ENCODE measurements at places on chromosomes 4 and X.

DNA sequence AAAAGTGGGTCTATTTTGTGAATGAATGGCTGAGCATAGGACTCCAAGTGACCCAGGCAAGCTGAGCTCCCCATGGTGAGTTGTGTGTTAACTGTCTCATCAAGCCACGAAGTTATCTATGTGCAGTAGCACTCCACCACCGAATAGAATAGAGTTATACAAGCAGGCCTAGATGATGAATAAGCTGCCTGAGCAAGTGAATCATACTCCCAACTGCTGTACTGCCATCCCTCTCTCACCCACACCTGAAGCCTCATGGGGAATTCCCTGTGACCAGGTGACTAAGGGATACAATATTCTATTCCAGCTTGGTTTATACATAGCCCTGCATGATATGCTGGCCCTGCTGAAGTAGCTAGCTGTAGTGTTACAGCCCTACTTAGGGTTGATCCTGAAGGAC, 38.7 kb downstream of the KDM5C start:
- DNase-seq: no peak

DNA sequence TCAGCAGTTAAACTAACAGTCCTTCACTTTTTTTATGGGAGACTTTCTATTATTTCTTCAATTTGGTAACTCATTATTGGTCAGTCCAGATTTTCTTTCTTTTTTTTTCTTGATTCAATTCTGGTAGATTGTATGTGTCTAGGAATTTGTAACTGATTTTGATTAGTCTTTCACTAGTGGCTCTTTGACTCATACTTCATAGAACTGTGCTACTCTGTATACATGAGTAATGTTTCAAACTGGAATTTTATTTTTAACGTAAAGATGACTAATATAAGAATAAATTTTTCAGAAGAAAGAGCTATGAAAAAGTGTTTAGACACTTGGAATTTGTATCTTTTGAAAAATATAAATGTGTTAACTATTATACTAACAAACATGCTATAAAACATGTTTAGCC, 813.0 kb downstream of the TRAM1L1 start:
- no peak for DNase-seq

- DNase-seq: no peak
Measured at GRCh38 chr4:3340038-3340699, 47.3 kb downstream of the RGS12 start.

DNA sequence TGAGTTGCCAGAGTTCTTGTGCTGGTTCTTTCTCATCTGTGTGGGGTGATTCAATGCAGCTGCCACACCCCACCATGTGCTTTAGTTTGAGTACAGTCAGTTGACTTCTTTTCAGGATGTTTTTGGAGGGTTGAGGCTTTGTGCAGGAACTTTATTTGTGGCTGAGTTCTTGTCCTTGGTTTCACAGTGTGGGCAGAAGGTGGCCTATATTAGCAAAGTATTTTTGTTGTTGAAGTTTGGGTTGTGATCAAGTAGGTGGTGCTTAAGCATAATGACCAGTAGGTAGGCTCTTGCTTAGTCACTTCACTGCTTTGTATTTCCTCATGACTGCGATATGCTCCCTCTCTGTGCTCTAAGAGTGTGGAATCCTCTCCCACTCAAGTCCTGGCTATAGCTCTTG, 80.3 kb downstream of the ARHGAP24 start:
- DNase-seq: no peak

DNA sequence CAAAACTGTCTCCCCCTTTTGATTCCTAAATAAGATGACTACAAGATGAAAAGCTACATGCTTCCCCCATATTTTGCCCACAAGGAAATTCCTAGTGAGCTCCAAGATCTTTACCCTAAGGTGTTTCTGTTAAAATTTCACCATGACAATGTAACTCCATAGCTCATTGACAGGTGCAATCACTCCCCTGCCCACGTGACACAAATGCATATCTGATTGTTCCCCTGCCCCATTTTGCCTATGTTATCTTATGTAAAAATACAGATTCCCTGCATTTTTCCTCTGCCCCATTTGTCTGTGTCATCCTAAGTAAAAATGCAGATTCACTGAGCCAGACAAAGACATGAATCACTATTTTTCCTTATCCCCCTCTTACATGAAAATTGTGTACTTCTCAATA, 66.7 kb downstream of the GPRASP3 start:
- no peak for DNase-seq

DNA sequence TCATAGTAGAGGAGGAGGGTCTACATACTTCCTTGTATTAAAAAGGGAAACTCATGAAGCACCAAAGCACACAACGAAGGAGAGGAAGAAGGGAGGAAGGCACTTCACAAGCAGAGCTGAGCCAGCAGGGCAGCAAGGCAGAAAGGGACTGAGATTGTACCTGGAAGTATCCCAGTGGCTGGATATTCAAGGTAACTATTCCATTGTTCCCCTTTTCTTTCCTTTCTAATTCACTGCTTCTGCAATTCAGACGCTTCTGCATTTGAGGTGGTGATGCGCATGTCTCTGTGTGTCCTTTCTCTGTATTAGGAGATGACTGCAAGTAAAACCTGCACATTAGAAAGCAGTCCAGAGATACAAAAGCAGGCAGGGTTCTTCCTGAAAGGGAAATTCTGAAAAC, 54.9 kb downstream of the UBQLN2 start:
- no peak for DNase-seq

- no peak for DNase-seq
Measured at GRCh38 chr4:5292101-5292500, 240.8 kb downstream of the STK32B start.

All from stimulated activated CD8-positive, alpha-beta memory T cell treated with anti-CD3 and anti-CD28 coated beads, Interleukin-12 subunit alpha, Interleukin-12 subunit beta, amount 100 ng/mL, for 4 hours (primary cell).